ENCODE measurements at places on chromosomes 5 and 9.

- DNase-seq, result no peak
These were observed 1.2 kb downstream of the FANCC start for GRCh38 chr9:95316274-95316673.

- no peak for DNase-seq
These were observed 79.3 kb downstream of the ARHGAP26 start for GRCh38 chr5:142849466-142849865.

GRCh38 chr9:134985451-134985850 lies 67.7 kb upstream of the FCN1 start:
- no peak for DNase-seq

GRCh38 chr5:6615034-6615815 lies 17.6 kb downstream of the NSUN2 start:
- DNase-seq, result no peak

GRCh38 chr5:135320718-135321484 lies 78.1 kb downstream of the MACROH2A1 start:
- no peak for DNase-seq

- DNase-seq, result no peak
These were observed 152.5 kb downstream of the TMEM38B start for GRCh38 chr9:105846825-105847224.

- DNase-seq, result no peak
These were observed 2016.6 kb downstream of the MAT2B start for GRCh38 chr5:165521816-165522610.

DNA sequence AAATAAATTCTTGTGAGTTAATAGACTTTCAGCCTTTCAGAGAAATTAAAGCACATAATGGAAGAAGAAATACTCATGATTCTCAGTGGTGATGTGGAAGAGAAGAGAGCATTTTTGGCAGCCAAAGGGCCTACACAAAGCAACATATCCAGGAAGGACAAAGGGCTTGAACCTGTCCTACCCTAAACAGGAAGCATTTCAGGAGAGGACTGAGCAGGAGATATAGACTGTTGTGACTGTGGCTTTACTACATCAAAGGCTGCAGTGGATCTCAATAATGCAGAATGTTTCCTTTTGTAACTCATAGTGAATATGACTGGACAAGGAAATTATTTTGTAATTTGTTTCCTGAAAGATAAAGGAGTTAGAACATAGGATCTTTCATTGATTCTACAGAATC lies 1.3 kb upstream of the PARP8 start:
- DNase-seq, result no peak

- DNase-seq, result no peak
These were observed 8.5 kb upstream of the AMBP start for GRCh38 chr9:114086607-114087006.

- peak; percentile 23 for DNase-seq
These were observed 21.1 kb downstream of the VCP start for GRCh38 chr9:35051069-35051967.

DNA sequence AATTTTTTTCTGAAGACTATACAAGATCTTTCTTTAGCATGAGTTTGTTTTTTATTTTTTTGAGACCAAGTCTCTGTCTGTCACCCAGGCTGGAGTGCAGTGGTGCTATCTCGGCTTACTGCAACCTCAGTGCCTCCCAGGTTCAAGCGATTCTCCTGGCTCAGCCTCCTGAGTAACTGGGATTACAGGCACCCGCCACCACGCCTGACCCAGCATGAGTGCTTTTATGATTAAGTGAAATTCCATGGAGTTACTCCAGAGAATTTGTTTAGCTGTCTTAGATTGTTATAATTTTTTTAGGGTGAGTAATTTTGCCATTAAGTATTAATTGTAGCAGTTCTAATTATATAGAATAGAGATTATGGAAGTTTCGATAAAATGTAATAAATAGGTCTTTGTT lies 14.3 kb downstream of the YTHDC2 start:
- DNase-seq, result no peak

DNA sequence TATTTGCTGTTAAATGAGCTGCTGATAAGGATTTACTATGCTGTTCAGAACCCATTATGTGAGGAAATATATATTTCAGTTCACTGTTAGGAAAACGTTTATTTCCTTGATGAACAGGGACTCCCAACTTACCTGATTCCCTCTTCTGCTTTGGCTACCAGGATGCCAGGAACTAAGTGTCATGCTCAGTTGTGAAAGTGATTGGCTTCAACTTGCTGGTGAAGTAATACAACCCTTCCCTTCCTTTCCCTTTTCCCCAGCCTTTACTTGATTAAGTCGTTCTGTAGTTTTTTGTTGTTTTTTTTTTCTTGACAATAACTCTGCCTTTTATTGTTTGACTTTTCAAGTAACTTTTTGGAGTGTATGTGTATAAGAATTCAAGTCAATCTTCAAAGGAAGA lies 309.3 kb downstream of the DOCK8 start:
- DNase-seq, result peak; percentile 31

- DNase-seq, result no peak
These were observed 3.2 kb downstream of the MAP3K1 start for GRCh38 chr5:56818450-56819037.

DNA sequence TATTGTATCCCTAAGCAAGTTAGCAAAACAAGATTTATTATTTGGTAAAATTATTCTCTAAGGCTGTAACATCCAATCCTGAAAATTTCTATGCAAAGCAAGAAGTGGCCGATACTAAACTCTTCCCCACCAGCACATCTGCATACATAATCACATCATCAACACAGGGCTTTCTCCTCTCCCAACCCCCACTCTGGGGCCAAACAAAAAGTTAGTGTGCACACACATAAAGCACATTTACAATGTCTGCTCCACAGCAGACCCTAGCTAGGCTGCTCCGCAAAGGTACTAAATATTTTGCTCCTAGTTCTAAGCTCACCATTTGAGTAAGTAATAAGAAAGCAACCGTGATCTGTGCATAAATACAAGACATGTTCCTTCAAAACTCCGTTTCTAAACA lies 3.6 kb downstream of the RNF130 start:
- no peak for DNase-seq

DNA sequence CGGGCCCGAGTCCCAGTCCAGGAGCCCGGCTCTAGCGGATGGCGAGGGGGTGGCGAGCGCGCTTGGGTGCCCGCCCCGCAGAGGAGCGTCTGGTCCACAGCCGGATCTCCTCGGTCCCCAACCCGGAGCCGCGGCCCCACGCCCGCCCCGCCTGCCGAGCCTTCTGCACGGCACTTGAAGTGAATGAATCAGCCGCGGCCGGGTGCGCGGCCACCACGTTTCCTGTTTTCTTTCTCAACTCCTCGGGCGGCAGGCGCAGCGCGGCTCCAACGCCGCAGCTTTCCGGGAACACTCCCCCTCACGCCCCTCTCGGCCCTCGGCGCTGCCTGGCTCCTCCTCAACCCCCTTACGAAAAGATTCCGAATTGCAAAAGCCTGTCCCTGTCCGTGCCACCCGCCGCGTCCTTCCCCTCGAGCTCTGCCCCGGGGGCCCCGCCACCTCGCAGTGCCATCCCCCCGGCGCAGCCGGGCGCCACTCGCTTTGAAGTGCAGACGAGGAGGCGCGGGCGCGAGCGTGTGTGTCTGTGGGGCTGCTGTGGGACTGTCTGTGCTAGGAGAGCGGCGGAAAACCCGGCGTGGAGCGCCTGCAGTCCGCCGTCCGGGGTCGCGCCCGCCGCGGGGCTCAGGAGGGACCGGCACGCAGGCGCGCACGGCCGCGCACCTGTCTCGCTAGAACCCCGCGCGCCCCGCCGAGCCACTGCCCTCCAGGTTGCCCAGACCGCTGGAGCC lies 456.6 kb downstream of the RAB3C start:
- DNase-seq, result peak; percentile 60

DNA sequence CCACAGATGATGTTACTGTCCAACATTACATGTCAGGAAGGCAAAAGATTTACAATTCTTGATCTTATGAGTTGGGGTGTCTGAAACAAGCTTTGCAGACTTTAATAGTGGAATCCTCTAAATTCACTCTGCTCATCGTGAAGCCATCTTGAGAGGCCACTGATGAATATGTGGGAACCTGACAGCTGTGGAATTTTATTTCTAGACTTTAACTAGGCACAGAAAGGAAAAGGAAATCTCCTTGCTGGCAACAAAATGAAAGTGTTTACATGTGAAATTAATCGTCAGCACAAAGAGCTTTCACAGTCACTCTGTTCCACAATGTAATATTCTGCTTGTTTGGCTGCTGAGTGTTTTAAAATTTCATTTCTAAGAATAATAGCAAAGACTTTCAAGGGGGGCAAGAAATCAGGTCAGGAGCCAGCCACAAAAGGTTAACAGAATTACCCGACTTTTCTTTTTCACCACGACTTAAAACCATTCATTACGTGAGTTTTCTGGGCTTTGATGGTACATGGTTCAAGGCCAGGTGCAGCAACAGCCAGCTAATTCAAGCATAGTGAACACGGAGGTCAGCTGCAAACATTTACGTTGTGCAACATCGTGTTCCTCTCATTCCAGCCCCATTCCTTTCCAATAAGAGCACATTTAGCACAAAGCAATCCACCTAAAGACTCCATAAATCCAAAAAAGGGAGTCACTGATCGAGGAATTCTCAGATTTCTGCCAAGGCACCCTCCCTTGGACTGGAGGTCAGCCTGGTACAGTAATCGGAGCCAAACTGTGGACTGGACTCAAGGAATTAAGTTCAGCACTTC lies 14.6 kb downstream of the NREP start:
- DNase-seq, result no peak

DNA sequence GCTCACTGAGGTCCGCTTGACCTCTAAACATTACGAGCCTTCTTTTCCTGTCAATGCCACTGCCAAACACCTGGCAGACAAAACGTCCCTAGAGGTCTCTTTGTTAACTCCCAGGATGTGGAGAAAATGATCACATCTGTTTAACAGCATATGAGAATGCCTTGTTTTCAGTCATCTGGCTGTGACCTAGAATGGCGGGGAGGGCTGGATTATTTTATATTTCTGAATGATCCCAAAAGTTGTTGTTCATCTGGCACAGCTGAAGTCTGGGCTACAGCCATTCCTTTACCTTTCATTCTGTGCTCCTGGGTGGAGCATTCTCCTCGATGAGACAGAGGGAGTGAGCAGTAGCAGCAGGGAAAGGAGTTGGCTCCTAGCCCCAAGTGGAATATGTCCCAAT lies 138.2 kb downstream of the PRDM6 start:
- DNase-seq, result no peak

- DNase-seq, result no peak
These were observed 18.0 kb downstream of the KLF4 start for GRCh38 chr9:107471552-107471951.

- no peak for DNase-seq
These were observed 384.5 kb upstream of the CDH6 start for GRCh38 chr5:30808996-30809395.

DNA sequence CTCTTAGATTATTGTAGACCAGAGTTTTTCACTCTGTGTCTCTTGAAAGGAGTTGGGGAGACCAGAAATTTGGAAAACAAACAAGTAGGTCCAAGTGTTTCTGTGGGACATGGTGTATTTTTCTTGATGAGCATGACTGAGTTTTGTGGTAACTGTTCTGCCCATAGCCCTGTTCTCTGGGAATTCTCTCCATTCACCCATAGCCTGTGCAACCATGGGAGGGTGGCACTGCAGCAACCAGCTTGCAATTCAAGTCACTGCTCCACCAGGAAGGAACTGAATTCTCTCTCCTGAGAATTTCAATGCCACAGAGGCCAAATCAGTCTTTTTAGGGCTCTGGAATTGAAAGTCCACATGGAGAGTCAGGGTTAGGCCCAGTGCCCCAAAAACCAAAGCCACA lies 475.3 kb upstream of the TRPC7 start:
- DNase-seq, result no peak

DNA sequence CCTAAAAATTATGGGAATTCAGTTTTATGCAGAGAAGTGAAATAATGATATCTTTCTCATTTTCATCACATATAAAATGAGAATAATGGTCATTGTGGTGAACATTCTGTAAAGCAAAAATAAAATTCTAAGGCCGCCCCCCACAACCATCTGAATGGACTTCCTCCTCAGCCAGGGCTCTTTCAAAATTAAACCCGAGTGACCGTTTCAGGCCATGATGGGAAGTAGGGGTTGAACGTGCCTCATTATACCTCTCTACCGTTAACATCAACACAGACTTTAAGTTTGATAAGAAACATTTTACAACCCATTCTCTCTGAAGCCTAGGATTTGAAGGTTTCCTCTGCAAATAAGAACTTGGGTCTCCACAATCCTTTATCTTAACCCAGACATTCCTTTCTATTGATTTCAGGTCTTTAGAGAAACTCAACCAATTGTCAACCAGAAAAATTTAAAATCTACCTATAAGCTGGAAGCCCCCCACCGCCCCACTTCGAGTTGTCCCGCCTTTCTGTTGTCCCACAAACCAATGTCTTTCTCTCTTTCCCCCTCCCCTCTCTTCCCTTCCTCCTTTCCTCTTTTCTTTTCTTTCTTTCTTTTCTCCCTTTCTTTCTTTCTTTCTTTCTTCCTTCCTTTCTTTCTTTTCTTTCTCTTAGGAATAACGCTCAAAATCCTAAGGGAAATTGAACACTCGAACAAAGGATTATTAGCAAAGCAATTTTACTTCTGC lies 1.7 kb upstream of the TMCO6 start:
- DNase-seq, result no peak

DNA sequence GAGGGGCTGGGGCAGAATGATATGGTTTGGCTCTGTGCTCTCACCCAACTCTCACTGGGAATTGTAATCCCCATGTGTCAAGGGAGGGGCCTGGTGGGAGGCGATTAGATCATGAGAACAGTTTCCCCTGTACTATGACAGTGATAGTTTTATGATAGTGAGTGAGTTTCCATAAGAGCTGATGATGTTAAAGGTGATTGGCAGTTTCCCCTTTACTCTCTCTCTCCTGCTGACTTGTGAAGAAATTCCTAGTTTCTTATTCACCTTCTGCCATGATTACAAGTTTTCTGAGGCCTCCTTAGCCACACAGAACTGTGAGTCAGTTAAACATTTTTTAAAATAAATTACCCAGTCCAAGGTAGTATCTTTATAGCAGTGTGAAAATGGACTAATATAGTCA lies 120.4 kb upstream of the CDH9 start:
- DNase-seq, result no peak

DNA sequence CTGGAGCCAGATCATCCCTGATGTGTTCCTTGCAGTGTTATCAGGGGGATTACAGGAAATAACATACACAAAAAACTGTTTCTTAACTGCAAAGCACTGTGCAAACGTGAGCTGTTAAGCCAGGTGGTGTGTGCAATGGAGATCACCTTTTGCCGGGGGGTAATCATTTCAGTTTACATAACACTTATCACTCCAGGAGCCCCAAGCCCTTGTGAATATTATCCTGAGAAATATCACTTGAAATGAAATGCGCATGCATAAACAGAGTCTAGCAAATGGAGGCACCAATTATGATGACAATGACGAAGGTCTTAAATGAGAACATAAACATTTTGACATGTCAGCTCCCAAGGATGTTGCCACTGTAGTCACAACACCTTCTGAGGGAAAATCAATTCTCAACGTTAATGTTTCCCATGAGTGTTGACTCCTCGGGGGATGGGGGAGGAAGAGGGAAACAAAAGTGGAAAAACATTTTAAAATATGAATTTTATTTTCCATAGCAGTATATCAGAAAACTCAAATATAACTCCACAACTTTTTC lies 54.5 kb upstream of the RAD23B start:
- DNase-seq, result no peak

Measured in prostate gland (tissue), 2 donors.